ENCODE measurements at places on chromosomes 11 and 22.

DNA sequence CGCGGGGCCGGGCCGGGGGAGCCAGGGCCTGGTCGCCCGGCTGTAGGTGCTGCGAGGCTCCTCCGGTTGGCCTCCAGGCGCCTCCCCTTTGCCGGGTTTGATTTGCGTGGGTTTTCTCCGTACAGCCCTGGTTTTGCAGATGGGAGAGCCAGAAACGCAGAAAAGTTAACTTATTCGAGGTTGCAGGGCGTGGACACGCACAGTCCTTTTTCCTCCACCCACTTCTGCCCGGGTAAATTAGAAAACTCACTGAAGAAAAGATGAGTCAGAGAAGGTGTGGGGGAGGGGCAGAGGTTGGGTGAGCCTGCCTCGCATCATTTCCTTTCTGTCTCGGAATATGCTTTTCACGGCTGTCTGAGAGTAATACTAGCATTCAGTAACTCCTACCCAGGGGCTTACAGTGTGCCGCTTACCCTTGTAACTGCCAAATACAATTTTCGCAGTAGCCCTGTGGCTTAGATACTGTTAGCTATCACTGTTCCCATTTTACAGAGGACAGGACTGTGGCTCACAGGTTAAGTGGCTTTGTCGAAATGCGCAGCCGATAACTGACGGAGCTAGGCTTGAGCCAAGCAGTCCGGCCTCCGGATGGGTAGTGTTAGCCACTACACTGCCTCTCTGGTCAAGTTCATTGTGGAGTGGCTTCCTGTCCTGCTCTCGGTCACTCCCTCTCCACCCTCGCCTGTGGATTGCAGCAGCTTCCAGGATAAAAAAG, 812 bp downstream of the FADD start:
- no peak for DNase-seq

- DNase-seq = peak; percentile 33
Measured at GRCh38 chr22:38831166-38831945, 12.5 kb downstream of the NPTXR start.

DNA sequence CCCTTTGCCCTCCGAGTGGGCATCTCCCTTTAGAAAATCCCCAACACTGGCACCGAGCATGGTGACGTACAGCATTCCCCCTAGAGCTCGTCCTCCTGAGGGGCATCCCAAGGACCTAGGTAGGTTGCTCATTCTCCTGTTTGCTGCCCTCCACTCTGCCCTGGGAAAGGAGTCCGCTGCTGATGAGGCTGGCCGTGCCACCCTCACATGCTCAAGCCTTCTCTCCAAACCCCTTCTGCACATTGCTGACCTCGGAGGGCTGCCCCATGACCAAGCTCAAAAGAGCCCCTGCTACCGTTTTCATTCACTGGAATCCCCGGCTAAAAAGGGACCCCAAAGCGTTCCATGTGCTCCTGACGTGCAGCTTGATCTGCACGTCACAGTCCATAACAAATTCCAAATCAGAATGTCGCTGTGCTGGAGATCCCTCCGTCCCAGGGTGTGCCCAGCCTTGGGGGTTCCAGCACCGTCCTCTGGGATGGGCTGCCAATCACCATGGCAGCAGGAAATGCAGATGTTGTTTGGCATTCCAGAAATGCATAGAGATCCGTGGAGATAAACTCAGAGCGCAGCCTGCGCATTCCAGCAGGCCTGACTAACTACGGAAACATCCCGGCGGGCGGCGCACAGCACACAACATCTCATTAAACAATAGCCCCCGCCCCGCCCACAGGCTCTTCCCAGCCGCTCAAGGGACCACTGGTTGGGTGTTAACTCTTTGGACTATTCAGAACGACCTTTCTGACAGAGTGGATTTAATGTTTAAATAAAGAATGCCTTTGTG, 26.3 kb upstream of the GNB1L start:
- no peak for DNase-seq

DNA sequence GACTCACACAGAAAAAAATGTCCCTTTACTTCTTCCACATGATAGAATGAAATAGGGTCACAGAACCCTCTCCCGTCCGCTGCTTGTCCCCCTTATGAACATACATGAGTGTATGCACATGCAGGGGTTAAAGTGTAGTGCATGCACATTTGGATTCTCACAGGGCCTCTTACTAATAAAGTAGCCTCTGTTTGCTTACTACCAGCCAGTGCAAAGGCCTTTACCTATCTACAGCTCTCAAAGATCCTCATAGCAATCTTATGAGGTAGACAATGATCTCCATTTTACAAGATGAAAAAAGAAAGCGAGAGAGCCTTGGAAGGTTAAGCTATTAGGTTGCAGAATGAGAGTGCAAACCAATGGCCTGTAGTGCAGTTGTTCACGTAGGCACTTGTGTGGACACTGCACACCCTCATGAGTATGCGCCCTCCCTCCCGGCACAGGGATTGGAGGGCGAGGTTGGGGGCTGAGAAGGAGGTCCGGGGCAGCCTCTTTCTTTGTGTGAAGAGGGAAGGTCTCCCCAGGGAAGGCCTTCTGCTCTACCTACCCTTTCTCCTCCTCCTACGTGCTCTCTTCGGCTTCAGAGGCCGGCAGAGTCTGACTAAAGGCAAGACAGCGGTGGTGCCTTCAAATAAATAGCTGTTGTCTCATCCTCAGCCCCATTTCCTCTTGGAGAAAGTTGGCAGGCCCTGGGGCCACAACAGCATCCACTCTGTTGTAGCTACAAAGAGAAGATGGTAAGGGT, 91.3 kb downstream of the CEP164 start:
- DNase-seq = no peak

GRCh38 chr11:81570669-81571068, 1163.0 kb downstream of the FAM181B start:
- DNase-seq = no peak

DNA sequence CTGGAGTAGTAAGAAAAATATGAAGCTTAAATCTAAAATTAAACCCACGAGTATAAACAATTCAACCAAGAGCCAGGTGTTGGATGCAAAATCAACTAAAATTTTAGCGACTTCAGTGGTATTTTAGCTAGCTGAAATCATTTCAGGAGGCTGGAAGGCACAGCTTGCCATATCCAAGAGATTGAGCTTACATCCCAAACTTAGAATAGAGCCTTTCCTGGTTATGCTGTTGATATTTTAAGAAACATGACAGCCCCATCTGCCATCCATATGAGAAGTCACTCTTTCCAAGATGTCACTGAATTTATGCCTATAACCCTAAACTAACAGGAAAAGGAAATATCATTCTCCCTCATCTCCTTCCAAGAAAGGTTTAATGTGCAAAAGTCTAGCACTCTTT, 334.0 kb downstream of the KCNA4 start:
- no peak for DNase-seq

GRCh38 chr11:35474688-35475087, 50.7 kb downstream of the PAMR1 start:
- no peak for DNase-seq

- DNase-seq = no peak
Measured at GRCh38 chr11:383431-383830, 10.6 kb upstream of the PKP3 start.

GRCh38 chr11:101211407-101211975, 81.9 kb upstream of the PGR start:
- no peak for DNase-seq

DNA sequence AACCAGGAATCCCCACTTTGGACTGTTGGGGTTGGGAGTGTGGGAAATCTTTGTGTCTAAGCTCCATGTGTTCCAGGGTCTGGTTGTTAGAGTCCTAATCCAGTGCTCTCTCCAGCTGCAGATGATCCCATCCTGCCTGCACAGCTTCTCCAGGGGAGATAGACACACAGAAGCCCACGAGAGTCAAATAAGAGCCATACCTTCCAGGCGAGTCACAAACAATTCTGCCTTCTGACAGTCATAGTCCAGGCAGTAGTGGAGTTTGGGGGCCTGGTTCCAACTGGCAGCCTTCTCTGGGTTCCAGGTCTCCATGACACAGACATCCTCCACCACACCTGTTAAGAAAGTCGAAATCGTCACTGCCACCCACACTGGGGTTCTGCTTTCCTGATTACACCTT, 32.1 kb downstream of the SYT13 start:
- no peak for DNase-seq

GRCh38 chr11:94544646-94545263, 1.0 kb downstream of the FUT4 start:
- DNase-seq = no peak

DNA sequence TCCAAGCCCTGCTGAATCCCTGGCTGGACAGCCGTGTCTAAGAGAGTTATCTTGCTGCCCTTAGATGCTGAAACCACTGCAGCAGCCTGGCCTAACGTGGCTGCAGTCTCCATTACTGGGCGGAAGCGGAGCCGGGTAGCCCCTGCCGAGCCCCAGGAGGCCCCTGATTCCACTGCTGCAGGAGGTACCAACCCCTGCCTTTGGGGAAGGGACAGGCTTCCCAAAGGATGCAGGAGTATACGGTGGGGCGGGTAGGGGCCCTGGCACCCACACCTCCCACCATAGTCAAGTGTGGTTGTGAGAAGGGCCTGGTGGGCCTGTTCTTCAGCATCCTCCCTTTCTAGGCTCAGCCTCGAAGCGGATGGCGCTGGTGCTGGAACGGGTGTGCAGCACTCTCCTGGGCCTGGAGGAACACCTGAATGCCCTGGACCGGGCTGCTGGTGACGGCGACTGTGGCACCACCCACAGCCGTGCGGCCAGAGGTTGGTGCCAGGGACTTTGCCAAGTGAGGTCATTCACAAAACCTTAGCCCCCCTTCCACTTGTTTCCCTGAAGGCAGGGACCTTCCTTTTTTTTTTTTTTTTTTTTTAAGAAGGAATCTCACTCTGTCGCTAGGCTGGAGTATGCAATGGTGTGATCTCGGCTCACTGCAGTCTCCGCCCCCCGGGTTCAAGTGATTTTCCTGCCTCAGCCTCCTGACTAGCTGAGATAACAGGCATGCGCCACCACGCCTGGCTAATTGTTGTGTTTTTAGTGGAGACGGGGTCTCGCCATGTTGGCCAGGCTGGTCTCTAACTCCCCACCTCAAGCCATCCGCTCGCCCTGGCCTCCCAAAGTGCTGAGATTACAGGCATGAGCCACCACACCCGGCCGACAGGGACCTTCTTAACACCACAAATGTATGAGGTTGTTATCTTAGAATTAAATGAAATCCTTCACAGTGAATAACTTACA, 11.0 kb downstream of the TKFC start:
- DNase-seq = no peak

- DNase-seq = no peak
Measured at GRCh38 chr11:69058511-69059270, 10.0 kb downstream of the TPCN2 start.

DNA sequence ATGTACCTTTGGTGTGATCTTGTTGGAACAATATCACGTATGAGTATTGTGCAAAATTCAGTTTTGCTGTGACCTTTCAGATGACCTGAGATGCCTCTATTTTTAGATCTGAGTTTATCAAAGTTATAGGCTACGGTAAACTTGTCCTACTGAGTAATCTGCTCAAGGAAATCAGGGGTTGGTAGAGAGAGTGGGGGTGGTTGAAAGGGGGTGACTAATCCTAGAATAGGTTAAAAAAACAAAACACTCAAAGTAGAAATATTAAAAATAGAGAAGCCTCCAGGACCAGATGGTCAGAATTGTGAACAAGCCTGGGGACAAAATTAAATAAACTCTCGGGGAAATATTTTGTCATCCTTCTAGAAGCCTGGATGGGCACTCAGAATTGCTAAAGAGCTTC, 59.9 kb upstream of the C11orf87 start:
- no peak for DNase-seq

- peak; percentile 36 for DNase-seq
Measured at GRCh38 chr22:42863349-42863961, 6.4 kb upstream of the ARFGAP3 start.

DNA sequence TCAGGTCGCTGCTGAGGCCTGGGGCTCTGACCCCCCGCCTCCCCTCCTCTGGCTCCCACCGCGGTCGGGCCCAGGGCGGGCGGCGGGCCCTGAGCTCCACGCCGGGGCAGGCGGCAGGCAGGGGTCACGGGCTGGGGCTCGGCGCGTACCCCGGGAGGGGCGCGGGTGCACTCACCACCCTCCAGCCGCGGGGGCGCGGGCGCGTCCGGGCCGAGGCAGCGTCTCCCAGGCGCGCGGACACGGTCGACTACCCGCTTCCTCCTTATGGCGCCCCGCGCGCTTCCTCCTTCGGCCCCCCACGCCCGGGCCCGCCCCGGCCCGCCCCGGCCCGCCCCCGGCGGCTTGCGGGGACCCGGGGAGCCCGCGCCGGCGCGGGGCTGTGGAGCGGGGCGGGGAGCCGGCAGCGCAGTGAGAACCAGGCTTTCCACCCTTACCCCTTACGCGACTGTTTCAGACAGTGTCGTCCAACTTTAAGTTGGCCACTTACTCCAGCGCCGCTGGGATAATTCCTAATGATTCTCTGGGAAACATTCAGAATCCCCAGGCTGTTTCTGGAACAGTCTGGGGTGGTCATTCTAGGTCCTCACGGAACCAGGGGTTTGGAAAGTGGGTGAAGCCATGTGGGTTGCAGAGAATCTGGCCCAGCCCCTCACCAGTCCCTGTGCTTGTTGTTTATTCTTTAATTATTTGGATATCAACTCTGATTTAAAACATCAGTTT, at the start of gene BID:
TSS of gene BID (minus strand) at position 264 of the 720 bp plus-strand sequence. CDS start 24,353 bp downstream, outside the sequence.
- DNase-seq = peak; percentile 3

GRCh38 chr22:49179886-49180682, 647.6 kb downstream of the BRD1 start:
- DNase-seq = no peak

DNA sequence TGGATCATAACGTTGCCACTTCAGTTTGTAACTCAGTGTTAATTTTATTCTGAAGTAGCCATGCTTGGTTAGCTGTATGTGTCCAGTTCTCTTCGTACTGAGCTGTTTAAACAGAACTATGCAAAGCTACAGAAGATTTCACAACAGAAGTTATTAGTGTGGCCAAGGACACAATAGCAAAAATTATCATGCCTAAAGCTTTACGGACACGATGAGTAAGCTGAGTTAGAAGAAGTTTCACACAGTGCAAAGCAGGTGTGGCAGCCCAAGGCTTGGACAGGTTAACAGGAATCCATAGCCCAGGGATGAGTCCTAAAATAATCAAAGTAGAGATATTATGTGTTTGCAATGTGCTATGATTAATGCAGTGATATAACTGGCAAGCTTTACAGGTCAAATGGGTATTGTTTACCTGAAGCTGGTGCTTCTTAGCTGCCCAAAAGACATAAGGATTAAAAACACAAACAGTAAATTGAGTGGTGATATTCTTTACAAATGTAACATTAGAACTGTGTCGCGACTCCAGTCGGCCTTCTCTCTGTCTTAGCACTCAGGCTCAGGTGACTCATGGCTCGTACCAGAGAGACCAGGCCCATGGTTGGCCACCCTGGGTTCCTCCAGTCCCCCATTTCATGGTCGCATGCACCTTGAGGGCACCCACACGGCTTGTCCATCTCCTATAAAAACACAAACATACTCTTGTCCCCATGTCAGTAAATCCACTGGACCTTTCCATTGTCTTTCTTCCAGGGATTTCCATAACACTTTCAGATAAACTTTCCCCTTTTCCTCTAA, 35.5 kb upstream of the NCAM1 start:
- no peak for DNase-seq

- DNase-seq = peak; percentile 49
Measured at GRCh38 chr11:121321614-121322243, 29.2 kb downstream of the SC5D start.

GRCh38 chr11:75721852-75722668, 4.4 kb downstream of the MOGAT2 start:
- no peak for DNase-seq

Data from GF-D8 (cell line).